ENCODE measurements at places on chromosomes 16 and 17.

- no peak for DNase-seq
Observed at GRCh38 chr17:18314059-18314730, 599 bp downstream of the TOP3A start.

DNA sequence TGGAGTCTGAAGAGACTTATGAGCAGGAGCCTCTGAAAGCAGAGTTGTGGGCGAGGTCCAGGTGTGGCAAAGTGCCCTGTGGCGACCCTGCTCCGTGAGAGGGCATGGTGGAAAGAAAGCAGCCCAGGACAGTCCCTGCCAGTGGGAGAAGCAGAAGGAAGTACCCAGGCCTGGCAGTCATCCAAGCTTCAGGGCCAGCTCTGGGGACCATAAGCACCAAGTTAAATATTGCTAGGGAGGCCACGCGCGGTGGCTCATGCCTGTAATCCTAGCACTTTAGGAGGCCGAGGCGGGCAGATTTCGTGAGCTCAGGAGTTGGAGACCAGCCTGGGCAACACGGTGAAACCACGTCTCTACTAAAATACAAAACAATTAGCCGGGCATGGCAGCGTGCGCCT lies 4.9 kb upstream of the ASGR1 start:
- DNase-seq, result no peak

DNA sequence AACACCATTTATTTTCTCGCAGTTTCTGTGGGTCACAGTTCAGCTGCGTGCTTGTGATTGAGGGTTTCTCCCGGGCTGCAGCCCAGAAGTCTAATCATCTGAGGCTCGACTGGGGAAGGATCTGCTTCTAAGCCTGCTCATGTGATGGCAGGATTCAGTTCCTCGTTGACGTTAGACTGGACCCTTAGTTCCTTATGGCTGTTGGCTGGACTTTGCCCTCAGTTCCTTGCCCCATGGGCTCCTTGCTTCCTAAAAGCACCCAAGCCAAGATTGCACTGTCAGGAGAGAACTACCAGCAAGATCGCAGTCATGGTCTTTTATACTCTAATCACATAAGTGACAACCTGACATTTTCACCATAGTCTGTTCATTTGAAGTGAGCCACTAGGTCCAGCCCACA lies 250.0 kb downstream of the PRKCA start:
- DNase-seq, result no peak

- no peak for DNase-seq
Observed at GRCh38 chr16:89325861-89326471, 108.5 kb downstream of the ZNF778 start.

GRCh38 chr17:79374807-79375206 lies 236.0 kb downstream of the RBFOX3 start:
- no peak for DNase-seq

DNA sequence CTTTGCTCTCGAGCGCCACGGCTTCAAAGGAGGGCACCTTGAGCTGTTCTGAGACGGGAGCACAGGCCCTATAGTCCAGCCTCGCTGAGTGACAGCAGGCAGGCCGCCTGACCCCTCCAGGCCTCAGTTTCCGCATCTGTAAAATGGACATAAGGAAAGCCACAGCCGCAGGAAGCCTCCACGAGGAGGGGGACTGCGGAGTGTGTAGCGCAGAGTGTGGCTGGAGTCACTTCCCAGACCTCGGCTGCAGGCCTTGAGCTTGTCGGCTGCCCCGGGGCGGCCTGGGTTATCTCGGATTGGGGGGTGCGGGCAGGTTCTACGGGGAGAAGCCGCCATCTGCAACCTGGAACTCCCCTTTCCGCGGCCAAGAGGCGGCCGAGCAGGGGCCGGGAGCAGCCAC lies 40.8 kb downstream of the ZFPM1 start:
- DNase-seq, result no peak

- DNase-seq, result no peak
Observed at GRCh38 chr17:67659028-67659427, 58.7 kb upstream of the NOL11 start.

- no peak for DNase-seq
Observed at GRCh38 chr16:61323456-61323855, 712.8 kb downstream of the CDH8 start.

DNA sequence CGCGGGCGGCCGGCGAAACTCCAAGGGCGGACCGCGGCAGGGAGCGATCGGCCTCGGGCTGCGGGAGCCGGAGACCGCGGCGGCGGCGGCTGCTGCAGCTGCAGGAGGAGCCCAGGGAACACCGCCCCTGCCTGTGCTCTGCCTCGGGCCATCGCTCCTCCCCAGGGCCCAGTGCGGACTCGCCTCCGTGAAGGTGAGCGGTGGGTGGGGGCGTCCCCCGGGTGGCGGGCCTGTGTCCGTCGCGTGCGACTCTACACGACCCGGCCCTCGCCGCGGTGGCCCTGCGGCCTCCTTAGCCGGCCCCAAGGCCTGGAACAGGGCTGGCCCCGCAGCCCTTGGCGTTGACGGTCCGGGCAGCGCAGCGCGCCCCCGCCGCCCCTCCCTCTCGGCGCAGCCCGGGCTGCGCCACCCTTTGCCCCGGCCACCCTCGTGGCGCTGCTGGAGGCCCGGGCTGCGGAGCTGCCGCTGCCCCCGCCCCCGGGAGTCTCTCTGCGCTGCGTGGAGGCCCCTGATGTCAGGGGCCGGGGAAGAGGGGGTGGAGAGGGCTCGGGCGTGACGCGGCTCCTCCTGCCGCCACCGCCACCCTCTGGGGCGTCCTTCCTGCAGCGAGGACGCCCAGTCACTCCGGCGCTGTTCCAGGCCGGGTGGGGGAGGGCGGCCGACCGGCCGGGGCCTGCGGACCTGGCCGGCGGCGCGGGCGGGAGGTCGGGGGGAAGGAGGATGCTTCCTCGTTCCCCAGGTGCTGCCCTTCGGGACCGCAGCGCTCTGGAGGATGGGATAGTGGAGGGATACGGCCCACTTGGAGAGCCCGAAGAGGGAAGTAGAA lies 485 bp downstream of the DYNLL2 start:
- DNase-seq, result peak; percentile 31

DNA sequence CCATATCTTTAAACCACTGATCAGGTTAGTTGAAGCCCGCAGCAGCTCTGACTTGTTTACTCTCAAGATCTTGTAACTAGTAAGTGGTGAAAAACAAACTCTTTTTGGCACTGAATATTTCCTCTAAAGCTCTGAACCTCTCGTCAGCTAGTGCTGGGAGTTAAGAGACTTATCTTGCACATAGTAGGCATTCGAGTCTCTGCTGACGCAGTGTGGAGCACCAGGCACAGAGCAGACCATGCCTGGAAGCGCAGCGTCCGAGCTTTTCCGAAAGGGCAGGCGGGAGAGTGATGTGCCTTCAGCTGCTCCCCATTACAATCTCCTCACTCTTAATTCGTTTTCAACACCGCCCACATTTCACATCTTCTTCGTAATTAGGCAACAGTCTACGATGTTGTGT lies 63.0 kb downstream of the SMG6 start:
- no peak for DNase-seq

GRCh38 chr16:85718682-85719081 lies 29.9 kb upstream of the GINS2 start:
- no peak for DNase-seq

- DNase-seq, result no peak
Observed at GRCh38 chr16:22183901-22184614, 21.8 kb downstream of the SDR42E2 start.

DNA sequence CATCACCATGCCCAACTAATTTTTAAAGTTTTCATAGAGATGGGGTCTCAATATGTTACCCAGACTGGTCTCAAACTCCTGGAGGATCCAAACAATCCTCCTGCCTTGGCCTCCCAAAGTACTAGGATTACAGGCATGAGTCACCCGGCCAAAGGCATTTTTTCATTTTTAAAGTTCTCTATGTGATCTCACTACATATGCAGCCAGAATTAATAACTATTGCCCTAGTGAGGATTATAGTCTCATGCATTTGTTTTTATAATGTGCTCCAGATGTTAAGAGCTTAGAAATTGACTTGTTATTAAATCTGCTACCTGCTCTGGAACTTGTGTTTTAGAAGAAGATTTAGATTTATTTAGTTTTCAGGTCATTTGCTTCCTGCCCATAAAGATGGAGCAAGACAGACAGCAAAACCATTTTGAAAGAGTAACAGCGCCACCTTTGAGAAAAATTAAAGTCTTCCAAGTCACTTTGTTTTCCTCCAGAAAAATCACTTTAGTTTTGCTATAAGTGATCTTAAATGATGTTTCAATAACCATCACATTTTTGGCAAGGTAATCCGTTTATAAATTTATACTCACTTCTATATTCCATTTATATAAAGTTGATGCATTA lies 79.5 kb downstream of the CA4 start:
- DNase-seq, result no peak

DNA sequence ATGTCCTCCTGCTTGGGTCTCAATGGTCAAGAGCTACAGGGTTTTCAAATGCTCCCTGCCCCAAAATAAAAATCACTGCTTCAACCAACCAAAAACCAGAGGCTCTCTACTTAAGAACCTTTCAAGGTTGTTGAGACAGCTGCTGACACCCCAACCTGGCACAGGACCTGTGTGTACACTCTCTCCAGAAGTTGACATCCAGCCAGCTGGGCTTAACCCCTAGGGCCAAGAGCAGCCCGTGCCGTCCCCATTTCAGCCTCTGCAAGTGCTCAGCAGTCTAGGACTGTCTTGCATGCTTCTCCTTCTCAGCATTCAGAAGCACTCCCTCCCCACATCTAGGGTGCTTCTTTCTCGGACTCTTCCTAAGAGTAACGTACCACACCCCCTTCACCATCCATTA lies 59.0 kb upstream of the TRAP1 start:
- no peak for DNase-seq

DNA sequence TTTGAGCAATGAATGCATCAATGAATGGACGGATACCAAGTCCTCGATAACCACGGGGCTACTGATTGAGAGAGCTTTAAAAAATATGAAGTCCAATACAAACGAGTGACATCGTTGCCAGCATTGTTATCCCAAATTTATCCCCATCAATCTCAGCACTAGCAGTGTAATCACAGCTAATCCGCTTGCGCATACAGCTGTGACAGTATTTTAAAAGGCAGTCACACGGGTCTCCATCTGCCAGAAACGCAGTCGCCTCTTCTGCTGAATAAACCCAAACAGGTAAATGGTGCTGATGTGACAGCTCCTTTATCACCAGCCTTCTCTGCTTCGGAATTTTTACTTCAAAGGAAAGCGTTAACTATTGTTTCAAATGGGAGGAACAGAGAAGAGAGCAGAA lies 311.1 kb downstream of the XYLT1 start:
- no peak for DNase-seq

DNA sequence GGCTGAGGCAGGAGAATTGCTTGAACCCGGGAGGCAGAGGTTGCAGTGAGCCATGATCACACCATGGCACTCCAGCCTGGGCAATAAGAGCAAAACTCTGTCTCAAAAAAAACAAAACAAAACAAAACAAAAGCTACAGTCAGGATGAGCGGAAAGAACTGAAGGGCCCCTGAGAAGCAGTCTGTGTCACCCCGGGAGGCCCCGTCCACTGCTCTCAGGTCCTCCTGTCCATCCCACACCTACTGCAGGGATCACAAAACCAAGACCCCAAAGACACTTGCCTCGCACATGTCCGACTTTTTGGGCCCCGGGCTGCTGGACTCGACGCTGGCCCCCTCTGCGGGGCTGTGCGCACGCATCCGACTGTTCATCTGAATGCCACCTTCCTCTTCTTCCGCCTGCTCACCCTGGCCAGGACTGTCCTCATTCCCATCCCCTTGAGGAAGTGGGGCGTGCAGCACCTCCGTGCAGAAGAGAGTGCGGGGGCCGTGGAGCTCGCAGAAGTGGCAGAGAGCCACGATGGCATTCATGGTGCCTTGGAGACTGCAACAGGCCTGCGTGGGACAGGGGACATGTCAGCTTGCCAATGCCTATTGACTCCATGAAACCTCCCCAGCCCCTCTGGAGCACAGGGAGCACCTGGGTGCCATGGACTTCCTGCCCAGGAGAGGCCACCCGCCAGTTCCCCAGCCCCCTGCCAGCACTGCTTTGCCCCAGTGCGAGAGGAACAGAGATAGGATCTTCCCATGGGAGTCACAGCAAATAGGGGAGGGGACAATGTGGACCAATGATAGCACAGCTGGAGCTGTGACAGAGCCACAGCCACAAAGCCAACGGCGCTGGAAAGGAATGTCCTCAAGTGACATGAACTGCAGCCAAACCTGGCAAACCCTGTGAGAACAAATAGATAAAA lies 9.1 kb downstream of the FLCN start:
- DNase-seq, result no peak

GRCh38 chr16:82917886-82918595 lies 291.3 kb downstream of the CDH13 start:
- DNase-seq, result no peak

DNA sequence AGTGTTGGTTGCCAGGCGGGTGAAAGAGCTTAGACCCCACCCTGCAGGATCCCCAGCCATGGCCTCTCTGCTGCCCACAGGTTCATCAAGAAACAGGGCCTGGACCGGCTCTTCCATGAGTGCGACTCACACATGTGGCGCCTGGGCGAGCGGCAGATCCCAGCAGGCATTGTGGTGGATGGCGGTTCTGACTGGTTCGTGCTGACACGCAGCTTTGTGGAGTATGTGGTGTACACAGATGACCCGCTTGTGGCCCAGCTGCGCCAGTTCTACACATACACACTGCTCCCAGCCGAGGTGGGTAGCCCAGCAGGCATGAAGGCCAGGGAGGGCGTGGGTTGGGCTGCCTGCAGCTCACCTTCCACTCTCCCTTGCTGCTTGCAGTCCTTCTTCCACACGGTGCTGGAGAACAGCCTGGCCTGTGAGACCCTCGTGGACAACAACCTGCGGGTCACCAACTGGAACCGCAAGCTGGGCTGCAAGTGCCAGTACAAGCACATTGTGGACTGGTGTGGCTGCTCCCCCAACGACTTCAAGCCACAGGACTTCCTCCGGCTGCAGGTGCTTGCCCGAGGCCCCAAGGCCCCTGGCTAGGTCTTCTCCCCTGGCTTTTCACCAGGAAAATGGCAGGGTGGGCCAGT lies 9.9 kb downstream of the XYLT2 start:
- no peak for DNase-seq

DNA sequence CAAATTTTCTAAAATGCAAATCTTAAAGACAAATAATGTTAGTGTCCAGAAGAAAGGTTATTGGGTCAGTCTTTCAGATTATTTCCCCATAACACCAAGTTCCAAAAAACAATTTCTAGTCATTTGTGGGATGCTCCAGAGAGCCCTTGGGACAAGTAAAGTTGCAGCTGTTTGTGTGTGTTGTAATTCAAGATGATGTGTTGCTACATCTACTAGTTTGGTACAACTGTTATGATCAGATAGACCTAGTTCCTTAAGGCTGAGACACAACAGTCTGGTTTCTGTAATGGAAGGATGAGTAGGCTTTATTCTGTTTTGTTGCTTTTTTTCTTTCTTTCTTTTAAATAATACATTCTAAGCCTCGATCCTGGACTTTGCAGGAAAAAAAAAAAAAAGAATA lies 41.9 kb downstream of the PIGL start:
- no peak for DNase-seq

GRCh38 chr17:44840936-44841335 lies 6.7 kb upstream of the HIGD1B start:
- no peak for DNase-seq

- DNase-seq, result no peak
Observed at GRCh38 chr17:7656958-7657609, 6.4 kb downstream of the ATP1B2 start.

GRCh38 chr17:82184761-82185160 lies 27.9 kb downstream of the CCDC57 start:
- no peak for DNase-seq

- no peak for DNase-seq
Observed at GRCh38 chr17:4766201-4766600, 5.5 kb upstream of the TM4SF5 start.

- DNase-seq, result no peak
Observed at GRCh38 chr17:46827274-46827673, 8.8 kb upstream of the WNT3 start.

GRCh38 chr17:20116683-20117309 lies 107.6 kb downstream of the SPECC1 start:
- DNase-seq, result peak; percentile 20
